ENCODE measurements at places on chromosomes 5 and 9. TPM values are rescaled to one million over a fixed set of nuclear protein-coding genes. Genes with fewer than 3 reads are reported as not detected.
A peak's percentile ranks its signal among the peaks of the same experiment; 100 is the strongest.

FAM169A gene
- 13.4 TPM for total RNA-seq

SPATA31A3 gene
- not detected for total RNA-seq

ARL15 gene
- 7.8 TPM for total RNA-seq

PTGDS gene
- not detected for total RNA-seq

SOWAHA gene
- not detected for total RNA-seq

CDH18 gene
- total RNA-seq, result not detected

TXNDC8 gene
- not detected for total RNA-seq

KIF4B gene
- total RNA-seq, result not detected

NKD2 gene
- total RNA-seq, result 25.0 TPM

QRFP gene
- total RNA-seq, result not detected

NRARP gene
- total RNA-seq, result 2.0 TPM

RGS7BP gene
- not detected for total RNA-seq

PCDHGA9 gene
- 0.09 TPM for total RNA-seq

DNA sequence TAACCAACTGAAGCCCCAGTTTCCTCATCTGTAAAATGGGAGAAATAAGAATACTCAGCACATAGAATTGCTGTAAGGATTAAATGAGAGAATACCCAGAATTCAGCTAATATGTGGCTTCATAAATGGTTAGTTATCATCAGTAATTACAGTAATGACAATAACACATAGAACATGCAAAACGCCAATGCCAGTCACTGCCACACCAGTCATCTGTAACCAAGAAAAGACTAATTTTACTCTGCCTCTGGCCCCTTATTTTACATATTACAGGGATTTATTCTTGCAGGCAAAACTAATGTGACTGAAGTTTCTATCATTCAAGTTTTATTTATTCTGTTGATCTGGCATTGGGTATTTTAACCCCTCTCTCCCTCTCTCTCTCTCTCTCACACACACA, 46.5 kb downstream of the EBF1 start:
- no peak overlapping the region for H3K4me3 ChIP-seq
- H3K4me1 ChIP-seq, result no peaks in the 10 kb centered on the region
- no peaks in the 10 kb centered on the region for H3K36me3 ChIP-seq
- DNase-seq, result no peak
- peaks cover 63% of the 10 kb centered on the region for H3K27me3 ChIP-seq
- no peak overlapping the region for H3K27ac ChIP-seq

- no peaks in the 10 kb centered on the region for H3K4me1 ChIP-seq
- H3K4me3 ChIP-seq, result no peak overlapping the region
- no peak overlapping the region for H3K27ac ChIP-seq
- no peaks in the 10 kb centered on the region for H3K27me3 ChIP-seq
- no peaks in the 10 kb centered on the region for H3K36me3 ChIP-seq
- no peak for DNase-seq
These were observed 167.1 kb upstream of the SNX2 start for GRCh38 chr5:122607818-122608217.

- H3K27ac ChIP-seq, result no peak overlapping the region
- peaks cover 5% of the 10 kb centered on the region for H3K27me3 ChIP-seq
- no peaks in the 10 kb centered on the region for H3K4me1 ChIP-seq
- H3K4me3 ChIP-seq, result no peak overlapping the region
- no peak for DNase-seq
These were observed 428.6 kb downstream of the DMAC1 start for GRCh38 chr9:7370988-7371387.

DNA sequence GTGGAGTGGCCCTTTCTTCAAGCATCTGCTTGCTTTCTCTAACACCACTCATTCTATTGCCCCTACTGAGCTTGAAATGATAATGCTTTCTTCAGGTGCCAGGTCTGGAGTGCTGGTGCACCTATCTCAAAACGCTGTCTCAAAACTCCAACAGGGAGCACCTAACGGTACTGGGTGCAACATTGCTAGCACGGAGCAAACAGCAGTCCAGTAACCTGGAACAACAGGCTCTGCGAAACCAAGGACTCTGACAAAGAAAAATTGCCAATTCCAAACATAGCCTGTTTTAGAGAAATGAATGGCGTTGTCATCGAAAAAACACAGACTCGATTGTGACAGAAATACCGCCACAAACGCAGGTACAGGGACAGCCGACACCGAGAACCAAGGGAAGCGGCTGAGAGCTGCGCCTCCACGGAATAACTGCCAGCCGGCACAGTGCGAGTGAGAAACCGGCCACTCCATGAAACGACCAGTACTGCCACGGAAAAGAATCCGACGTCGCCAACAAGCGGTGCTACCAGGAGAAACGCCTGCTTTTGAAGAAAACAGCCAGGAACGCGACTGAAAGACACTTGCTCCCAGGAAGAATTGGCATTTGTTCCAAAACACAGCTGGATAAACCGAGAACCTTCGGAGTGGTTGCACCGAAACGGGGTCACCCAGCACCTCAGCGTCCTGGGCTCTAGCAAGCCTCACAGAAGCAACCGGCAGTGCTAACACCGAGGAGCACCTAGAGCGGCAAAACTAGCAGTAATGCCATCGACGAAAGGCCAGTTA, 3.1 kb downstream of the ANXA2R start:
- peak overlapping the region; percentile 79 for H3K27ac ChIP-seq
- H3K27me3 ChIP-seq, result no peaks in the 10 kb centered on the region
- DNase-seq, result no peak
- H3K36me3 ChIP-seq, result no peaks in the 10 kb centered on the region
- H3K4me3 ChIP-seq, result peak overlapping the region; percentile 96

- H3K4me1 ChIP-seq, result peaks cover 9% of the 10 kb centered on the region
- peak overlapping the region; percentile 60 for H3K27ac ChIP-seq
- no peak for DNase-seq
- peaks cover 9% of the 10 kb centered on the region for H3K36me3 ChIP-seq
These were observed 23.5 kb downstream of the NMRK1 start for GRCh38 chr9:75064307-75065025.

- H3K4me1 ChIP-seq, result no peaks in the 10 kb centered on the region
- no peak overlapping the region for H3K27ac ChIP-seq
- no peaks in the 10 kb centered on the region for H3K36me3 ChIP-seq
- DNase-seq, result no peak
- H3K4me3 ChIP-seq, result no peak overlapping the region
- no peaks in the 10 kb centered on the region for H3K27me3 ChIP-seq
These were observed 25.0 kb downstream of the LPAR1 start for GRCh38 chr9:111013250-111013649.

GRCh38 chr9:35103660-35104191, 795 bp upstream of the STOML2 start:
- peaks cover 43% of the 10 kb centered on the region for H3K4me1 ChIP-seq
- H3K36me3 ChIP-seq, result peaks cover 9% of the 10 kb centered on the region
- peak overlapping the region; percentile 73 for H3K27ac ChIP-seq
- DNase-seq, result no peak
- H3K4me3 ChIP-seq, result peak overlapping the region; percentile 99

DNA sequence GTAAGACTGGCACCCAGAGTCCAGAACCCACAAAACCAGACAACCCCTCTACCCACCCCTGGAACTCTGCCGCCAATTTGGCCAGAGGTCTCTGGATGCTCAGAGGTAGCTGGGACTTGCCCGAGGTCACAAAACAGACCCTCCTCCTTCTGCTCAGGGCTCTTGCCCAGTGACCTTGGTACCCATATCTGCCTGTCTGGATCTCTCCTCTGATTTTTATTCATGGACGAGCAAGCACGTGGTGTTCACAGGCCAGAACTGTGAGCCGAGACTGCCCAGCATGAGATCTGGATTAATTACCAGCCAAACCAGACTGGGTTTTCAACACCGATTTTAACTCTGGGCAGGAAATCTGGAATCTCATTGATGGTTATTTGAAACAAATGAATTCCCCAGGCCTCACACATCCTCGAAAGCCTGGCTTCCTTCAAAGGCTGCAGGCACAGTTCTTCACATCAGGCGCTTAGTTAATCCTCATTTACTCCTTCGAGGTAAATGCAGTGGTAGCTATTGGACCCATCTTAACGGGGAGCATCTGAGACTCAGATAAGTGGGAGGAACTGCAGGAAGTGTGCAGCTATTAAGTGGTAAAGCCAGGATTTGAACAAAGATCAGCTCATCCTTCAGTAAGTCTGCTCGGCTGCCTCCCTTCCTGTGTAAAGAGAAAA, 21.4 kb downstream of the COL27A1 start:
- no peaks in the 10 kb centered on the region for H3K4me1 ChIP-seq
- no peaks in the 10 kb centered on the region for H3K36me3 ChIP-seq
- no peak overlapping the region for H3K27ac ChIP-seq
- no peak overlapping the region for H3K4me3 ChIP-seq
- no peaks in the 10 kb centered on the region for H3K27me3 ChIP-seq

DNA sequence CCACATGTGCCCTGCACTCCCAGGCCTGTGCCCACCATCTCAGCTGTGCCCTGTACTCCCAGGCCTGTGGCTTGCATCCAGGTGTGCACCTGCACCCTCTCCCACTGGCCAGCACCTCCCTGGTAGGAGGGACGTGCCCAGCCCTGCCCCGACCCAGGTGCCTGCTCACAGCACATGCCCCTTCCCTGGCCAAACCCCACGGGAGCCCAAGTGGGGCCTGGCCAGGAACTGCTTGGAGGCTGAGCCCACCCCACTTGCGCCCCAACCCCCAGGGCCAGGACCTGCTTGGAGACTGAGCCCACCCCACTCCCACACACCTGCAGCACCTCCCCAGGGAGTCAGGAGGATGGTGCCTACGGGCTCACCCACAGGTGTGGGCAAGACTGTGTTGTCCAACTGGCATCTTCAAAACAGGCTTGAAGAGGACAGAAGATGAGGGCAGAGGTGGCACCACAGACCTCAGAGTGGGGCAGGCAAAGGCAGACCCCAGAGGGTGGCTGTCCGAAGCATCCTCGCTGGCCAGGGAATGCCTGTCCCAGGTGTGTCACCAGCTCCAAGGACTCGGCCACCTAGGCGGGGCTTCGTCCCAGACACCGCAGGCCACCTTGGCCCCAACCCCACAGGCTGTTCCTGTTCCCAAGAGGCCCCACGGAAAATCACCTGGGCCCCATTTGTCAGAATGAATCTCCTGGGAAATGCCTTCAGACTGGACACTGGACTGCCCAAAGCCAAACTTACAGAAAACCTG, 10.8 kb downstream of the ZDHHC11B start:
- H3K27ac ChIP-seq, result no peak overlapping the region
- DNase-seq, result no peak
- H3K36me3 ChIP-seq, result no peaks in the 10 kb centered on the region
- H3K27me3 ChIP-seq, result no peaks in the 10 kb centered on the region

DNA sequence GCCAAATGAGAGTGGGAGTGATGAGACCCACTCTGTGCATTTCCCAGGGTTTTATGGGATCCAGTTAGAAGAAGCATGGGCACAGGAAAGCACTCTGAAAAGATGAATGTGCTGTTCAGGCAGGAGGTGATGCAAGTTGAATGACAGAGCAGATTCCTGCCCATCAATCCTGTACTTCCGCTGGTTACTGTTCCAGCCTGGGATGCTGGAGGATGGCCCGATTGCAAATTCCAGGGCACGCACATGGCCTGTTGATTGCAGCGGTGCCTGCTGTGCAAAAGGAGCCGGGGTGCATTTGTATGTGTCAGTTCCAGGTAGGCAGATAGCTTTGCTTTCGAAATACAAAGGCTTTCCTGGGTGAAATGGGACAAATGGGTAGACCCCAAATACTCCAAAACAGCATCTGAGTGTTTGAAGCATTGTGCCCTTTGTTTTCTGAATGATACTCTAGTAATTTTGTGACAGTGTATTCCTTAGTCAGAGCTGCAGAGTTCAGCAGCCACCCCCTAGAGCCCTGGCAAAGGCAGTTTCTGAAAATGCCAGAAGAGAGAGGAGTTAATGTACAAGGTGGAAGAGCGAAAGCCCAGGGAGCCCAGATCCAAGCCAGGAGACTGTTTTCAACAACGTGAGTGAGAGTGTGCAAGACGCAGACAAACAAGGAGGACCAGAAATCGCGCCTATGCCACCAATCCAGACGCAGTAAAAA, 454.2 kb upstream of the CLINT1 start:
- H3K27me3 ChIP-seq, result no peaks in the 10 kb centered on the region
- H3K4me3 ChIP-seq, result no peak overlapping the region
- H3K36me3 ChIP-seq, result no peaks in the 10 kb centered on the region
- no peak for DNase-seq
- no peak overlapping the region for H3K27ac ChIP-seq

Data from activated T-cell treated with anti-CD3 and anti-CD28 coated beads, Interleukin-2, amount 50 U/mL, for 72 hours (primary cell).